Stimulated activated CD4-positive, alpha-beta T cell treated with anti-CD3 and anti-CD28 coated beads, Interleukin-15, amount 100 ng/mL, for 1 hour (primary cell): ENCODE measurements at places on chromosomes 13 and 19.

- no peak for DNase-seq
These were observed 30.8 kb upstream of the RFC3 start for GRCh38 chr13:33787051-33787591.

DNA sequence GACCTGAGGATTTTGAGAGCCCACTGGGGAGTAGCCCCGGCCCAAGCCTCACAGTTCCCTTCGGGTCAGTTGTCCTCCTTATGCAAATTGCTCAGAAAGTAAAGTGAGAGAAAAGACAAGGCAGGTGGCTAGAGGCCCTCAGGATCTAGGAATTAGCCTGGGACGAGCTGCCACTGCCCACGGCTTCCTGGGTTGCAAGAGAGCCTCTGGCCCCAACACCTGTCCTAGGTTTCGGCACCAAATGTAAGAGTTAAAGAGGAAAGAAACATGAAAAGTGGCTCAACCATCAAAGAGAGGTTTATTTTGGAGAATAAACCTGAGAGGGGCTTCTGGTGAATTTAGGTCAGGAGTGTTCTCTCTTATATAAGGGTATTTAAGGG, 25.6 kb downstream of the TMEM255B start:
- DNase-seq: no peak

GRCh38 chr13:107138486-107138885, 570.5 kb upstream of the ARGLU1 start:
- DNase-seq: no peak

DNA sequence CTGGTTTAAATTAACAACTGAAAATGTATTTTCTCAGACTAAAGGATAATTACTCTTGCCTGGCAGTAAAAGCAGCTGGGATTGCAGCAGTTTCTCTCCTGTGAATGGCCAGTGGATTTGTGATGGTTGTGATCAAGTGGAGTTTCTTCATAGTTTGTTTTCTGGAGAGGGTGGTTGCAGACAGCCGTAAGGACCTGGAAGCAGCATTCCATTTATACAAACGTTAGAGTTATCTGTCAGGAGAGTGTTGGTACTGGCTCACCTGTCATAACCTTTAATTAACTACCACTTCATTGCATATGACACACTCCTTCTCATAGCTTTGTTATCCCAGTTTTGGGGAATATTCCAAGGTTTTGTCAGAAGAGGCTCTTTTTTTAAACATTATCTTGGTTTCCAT, 258.4 kb upstream of the SLC10A2 start:
- no peak for DNase-seq

GRCh38 chr13:102658660-102659059, 36.2 kb downstream of the METTL21C start:
- no peak for DNase-seq

- DNase-seq: no peak
These were observed 7.6 kb downstream of the LMO7 start for GRCh38 chr13:75643693-75644092.

DNA sequence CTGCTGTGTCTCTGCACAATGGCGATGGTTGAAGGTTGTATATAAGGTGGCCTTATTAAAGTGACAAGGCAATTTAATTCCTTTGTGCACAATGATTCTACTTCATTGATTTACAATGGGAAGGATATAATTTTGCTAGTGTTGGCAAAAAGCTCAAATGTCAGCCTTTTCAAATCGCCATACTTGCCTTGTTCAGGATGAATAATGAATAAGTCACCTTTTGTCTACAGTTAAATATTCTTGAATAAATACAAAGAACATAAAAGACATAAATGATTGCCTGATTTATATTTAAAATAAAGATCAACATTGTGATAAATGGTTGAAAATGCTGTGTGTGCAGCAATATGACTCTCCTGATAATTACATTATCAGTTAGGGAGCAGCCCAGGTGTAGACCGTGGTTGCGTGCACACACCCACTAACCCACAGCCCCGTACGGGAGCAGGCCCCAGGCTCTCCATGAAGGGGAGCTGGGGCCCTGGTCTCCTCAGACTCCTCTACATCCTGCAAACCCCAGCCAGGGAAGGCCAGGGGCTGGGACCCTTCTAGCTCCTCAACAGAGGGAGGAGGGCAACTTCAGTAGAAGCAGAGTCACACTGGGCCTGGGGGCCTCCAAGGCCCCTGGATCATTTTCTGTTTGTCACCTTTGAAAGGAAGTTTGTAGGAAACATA, 64.9 kb downstream of the TEX29 start:
- DNase-seq: no peak
